ENCODE measurements at places on chromosomes 2 and 18. TPM values are rescaled to one million over a fixed set of nuclear protein-coding genes. Genes with fewer than 3 reads are reported as not detected.

Gene GAREM1
- total RNA-seq = not detected

Gene FOXI3
- total RNA-seq = not detected

Gene ACADL
- total RNA-seq = not detected

DNA sequence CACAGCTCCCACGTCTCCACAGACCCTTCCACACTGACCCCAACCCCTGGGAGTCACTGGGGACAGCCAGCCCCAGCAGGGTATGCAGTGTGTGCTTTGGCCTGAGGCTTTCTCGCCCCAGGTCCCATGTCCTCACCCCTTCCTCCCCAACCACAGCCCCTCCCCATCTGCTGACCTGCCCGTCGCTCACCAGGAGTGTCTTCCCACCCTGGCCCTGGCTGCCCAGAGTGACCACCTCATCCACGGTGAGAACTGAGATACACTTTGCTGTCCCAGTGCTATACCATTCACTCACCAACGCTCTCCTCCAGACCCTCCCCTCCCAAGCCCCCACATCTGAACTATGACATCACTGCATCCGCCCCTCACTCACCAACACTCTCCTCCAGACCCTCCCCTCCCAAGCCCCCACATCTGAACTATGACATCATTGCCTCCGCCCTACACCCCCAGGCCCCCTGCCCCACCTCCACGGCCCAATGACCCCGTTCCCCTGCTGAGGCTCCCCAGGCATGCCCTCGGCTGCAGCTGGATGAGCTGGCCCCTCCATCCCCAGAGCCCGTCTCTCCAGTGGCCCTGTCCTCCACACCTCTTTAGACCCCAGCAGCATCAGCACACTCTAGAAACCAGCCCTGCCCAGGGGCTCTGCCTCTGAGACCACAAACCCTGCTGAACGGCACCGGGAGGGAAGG lies 55.2 kb downstream of the ANKMY1 start:
- no peak for DNase-seq

- no peak for DNase-seq
These were observed 316.8 kb upstream of the KCNH7 start for GRCh38 chr2:163155279-163155883.

GRCh38 chr2:144796936-144797335 lies 277.0 kb upstream of the ZEB2 start:
- DNase-seq = no peak

DNA sequence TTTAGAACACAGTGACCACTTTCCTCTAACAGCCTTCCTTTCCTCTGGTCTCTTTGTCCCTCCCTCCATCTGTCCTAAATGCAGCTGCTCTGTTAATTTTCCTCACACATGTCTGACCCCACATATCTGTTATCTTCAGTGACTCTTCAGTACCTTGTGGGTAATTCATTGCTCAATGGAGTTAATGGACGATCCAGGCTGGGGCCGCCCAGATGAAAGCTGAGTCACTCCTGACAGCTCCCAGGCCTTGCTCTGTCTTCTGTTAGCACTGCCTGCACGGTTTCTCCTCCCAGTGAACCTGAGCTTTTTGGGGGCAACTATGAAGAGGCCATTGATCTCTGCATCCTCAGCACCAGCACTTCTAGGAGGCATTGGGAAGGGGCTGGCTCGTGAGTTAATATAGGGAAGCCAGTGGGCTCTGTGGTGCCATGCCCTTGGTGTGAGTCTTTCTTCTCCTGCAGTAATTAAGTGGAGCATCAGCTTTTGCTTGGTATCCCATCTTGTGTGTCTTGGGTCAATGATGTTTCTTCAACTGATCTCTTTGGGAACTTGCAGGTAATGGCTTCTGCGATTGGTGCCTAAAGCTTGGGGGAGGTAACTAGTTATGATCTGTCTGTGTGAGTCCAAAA lies 67.3 kb downstream of the SNORC start:
- DNase-seq = no peak

DNA sequence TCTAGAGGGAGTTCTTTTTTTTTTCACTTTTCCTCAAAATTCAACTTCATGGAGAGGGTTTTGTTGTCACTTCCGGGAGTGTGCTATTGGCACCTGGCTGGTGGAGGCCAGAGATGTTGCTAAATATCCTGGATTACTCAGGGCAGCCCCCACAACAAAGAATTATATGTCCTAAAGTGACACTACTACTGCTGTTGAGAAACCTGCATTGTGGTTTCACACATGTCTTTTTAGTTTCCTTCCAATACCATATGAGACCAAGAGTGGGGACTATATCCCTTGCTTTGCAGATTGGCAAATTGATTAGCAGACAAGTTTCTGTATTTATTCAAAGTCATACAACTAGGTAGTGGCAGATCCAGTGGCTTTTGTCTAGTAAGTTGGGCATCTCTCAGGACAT lies 826.8 kb downstream of the TRIB2 start:
- no peak for DNase-seq

DNA sequence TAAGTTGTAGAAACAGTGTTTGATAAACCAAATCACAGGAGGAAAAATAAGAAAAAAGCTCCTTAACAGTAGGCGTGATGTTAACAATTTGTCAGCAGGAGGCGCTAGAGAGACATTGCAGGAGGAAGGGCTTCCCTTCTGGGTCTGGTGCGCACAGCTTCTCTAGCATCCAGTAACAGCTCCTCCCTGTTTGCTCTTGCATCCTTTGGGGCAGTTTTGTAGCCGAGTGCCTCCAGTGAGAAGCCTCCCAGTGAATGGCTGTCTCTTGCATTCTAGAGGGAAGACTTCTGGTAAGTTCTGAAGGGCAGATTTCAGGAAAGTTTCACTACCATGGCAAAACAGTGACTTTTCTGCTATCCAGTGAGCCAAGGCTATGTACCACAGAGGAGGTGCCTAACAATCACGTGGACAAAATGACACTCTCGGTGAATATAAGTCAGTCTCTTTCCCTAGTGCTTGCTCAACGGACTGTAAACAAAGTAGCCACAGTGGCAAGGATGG lies 9.5 kb upstream of the ZNF396 start:
- peak; percentile 40 for DNase-seq

DNA sequence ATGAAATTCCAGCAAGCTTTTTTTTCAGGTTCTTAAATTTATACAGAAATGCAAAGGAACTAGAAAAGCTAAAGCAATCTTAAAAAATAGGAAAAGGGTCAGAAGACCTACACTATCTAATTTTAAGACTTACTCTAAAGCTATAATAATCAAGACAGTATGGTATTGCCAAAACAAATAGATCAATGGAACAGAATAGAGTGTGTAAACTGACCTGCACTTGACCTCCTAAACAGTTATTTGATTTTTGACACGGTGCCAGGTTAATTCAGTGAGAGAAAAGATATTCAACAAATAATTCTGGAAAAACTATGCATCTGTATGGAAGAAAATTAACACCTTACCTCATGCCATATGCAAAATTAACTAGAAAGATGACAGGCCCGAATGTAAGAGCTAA lies 73.6 kb downstream of the OLA1 start:
- no peak for DNase-seq

Measured in activated T-helper 2 cell treated with anti-CD3 and anti-CD28 coated beads, Interferon-gamma antibody, Interleukin-2, Interleukin-4, amounts not matched to agents 10 μg/mL and 5 μg/mL and 100 μg/mL, durations not matched to agents 14 hours and 24 hours and 36 hours (primary cell).